Gastrocnemius medialis (tissue), 4 donors: ENCODE measurements at places on chromosomes 7 and 10. TPM values are rescaled to one million over a fixed set of nuclear protein-coding genes. Genes with fewer than 3 reads are reported as not detected.

DNA sequence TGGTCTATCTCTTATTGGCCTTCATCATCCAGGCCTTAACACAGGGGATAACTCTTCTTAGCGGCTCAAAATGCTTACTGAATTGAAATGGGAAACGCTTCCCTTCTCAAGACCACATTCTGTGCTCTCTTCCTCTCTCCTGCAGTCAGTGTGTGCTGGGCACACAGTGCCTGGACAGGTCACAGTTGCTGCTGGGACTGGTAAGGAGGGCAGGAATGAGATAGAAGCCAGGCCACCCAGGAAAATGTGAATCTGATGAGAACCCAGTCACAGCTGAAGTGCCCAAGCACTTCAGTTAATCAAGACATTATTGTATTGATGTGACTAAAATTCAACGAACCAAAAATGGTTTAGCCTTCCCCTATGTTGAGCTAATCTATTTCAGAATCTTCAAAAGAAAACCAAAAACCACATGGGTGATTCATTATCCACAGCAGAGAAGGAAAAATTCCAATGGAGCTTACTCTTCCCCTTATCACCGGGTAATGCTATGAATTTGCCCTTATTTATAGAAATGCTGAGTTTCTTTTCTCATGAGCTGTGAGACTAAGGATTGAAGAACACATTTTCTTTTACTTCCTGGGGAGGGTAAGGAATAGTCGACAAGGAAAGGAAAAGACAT, 41.2 kb upstream of the PLPP4 start:
- DNase-seq, result no peak
- H3K4me3 ChIP-seq, result no peak overlapping the region
- no peaks in the 10 kb centered on the region for H3K4me1 ChIP-seq
- H3K36me3 ChIP-seq, result no peaks in the 10 kb centered on the region

DNA sequence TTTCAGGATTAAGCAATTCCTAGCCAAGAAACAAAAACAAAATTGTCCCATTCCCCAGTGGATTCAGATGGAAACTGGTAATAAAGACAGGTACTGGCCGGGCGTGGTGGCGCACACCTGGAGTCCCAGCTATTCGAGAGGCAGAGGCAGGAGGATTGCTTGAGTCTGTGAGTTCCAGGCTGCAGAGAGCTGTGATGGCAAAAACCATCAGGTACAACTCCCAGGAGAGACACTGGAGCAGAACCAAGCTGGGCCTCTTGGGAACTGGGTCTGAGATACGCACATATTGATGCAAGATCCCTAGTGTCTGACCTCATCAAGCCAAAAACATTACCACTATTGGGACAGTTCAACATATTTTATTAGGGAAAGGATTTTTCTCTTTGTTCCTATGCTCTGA, 84.0 kb upstream of the ANLN start:
- H3K4me3 ChIP-seq, result no peak overlapping the region
- H3K4me1 ChIP-seq, result peaks cover 40% of the 10 kb centered on the region
- no peak overlapping the region for H3K27ac ChIP-seq

DNA sequence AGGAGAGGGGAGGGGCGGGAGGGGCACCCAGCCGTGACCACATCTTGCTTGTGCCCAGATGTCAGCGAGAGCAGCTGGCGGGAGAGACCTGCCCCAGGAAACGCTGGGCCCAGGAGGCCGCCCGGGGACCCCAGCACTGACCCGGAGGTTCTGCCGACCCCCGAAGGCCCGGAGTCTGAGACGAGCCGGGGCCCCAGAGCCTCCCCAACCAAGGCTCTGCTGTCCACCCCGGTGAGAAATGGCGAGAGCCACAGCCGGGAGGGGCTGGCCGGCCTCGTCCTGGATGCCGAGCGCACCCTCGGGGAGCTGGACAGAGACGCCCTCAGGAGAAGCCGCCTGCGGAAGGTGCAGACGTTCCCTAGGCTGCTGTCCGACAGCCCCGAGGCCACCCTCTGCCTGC, 25.9 kb downstream of the KNDC1 start:
- peaks cover 16% of the 10 kb centered on the region for H3K27me3 ChIP-seq
- H3K4me1 ChIP-seq, result no peaks in the 10 kb centered on the region
- no peak overlapping the region for H3K27ac ChIP-seq
- no peak overlapping the region for H3K4me3 ChIP-seq

APBB1IP gene
- 1.4 TPM for total RNA-seq

DNA sequence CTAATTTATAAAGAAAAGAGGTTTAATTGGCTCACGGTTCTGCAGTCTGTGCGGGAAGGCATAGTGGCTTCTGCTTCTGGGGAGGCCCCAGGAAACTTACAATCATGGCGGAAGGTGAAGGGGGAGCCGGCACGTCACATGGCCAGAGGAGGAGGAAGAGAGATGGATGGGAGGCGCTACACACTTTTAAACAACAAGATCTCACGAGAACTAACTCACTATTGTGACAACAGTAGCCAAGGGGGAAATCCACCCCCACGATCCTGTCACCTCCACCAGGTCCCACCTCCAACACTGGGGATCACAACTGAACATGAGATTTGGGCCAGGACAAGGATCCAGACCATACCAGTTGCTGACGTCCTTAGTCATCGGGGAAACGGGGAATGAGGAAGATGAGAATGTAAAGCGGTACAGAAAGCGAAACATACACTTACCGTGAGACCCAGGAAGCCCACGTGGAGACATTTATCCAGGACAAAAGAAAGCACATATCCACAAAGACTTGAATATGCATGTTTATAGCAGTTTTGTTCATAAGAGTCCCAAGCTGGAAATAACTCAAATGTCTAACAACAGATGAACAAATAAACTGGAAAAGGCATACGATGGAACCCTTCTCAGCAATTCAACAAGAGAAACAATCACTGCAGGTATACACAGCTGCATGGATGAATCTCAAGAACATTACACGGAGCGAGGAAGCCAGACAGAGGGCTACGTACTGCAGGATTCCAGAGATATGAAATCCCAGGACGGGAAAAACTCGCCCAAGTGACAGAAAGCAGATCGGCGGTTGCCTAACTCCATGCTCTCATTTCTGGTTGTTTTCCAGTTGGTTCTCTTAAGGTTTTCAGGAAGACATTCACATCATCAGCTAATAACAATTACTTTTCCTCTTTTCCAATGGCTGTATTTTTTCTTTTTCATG, 26.2 kb upstream of the INPP5A start:
- no peak overlapping the region for H3K27ac ChIP-seq
- H3K27me3 ChIP-seq, result no peaks in the 10 kb centered on the region

- peaks cover 3% of the 10 kb centered on the region for H3K27me3 ChIP-seq
- H3K4me3 ChIP-seq, result no peak overlapping the region
- H3K27ac ChIP-seq, result no peak overlapping the region
- H3K36me3 ChIP-seq, result no peaks in the 10 kb centered on the region
- DNase-seq, result no peak
Observed at GRCh38 chr7:100801833-100802568, 25.3 kb downstream of the EPHB4 start.

CPA1 gene
- total RNA-seq, result not detected

DNA sequence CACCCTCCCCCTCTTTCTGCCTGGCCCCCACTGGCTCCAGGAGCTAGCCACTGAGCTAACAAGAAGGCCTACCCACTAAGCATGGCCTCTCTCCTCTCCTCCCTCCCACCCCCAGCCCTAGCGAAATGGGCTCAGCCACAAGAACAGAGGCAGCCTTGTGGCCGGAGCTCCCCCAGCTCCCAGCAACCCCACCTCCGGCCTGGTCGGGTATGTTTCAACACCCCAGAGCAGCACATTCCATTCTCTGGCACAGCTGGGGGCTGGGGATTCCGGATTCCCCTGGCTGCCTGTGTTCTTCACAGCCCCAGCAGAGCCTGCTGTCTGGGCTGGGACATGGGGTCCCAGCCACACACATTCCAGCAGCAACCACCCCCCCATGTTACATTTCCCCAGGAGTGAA, 9.0 kb downstream of the SFRP5 start:
- H3K27me3 ChIP-seq, result no peaks in the 10 kb centered on the region
- no peaks in the 10 kb centered on the region for H3K4me1 ChIP-seq
- no peak overlapping the region for H3K27ac ChIP-seq
- DNase-seq, result no peak
